ENCODE measurements at places on chromosomes 7 and 10. TPM values are rescaled to one million over a fixed set of nuclear protein-coding genes. Genes with fewer than 3 reads are reported as not detected.

The SMIM30 gene
- total RNA-seq: 30.7 TPM

The ACSL5 gene
- total RNA-seq: 54.5 TPM

The SP8 gene
- not detected for total RNA-seq

The PRSS37 gene
- total RNA-seq: not detected

The TRIM74 gene
- 1.8 TPM for total RNA-seq

The SEMA3D gene
- total RNA-seq: not detected

The DYNC1I1 gene
- total RNA-seq: not detected

The LEP gene
- not detected for total RNA-seq

The OR9A4 gene
- total RNA-seq: not detected

The GPR15LG gene
- not detected for total RNA-seq

The NEBL gene
- total RNA-seq: 0.17 TPM

The CDK14 gene
- 1.7 TPM for total RNA-seq

The KLF14 gene
- 0.09 TPM for total RNA-seq

The EGR2 gene
- total RNA-seq: 64.3 TPM

The TAS2R38 gene
- not detected for total RNA-seq

The RNF32 gene
- 4.2 TPM for total RNA-seq

The KCNIP2 gene
- total RNA-seq: 2.2 TPM

The FRA10AC1 gene
- 40.7 TPM for total RNA-seq

The SPDYE2 gene
- total RNA-seq: not detected

The FEZF1 gene
- total RNA-seq: not detected

The PLEKHS1 gene
- not detected for total RNA-seq

The SORBS1 gene
- total RNA-seq: 1.2 TPM

The SLC25A40 gene
- total RNA-seq: 53.1 TPM

The HABP2 gene
- total RNA-seq: not detected

The ARHGEF35 gene
- total RNA-seq: 7.4 TPM

The OIT3 gene
- not detected for total RNA-seq

The ATOH7 gene
- not detected for total RNA-seq

The MSMB gene
- total RNA-seq: not detected

The MICU1 gene
- 37.6 TPM for total RNA-seq

The PON1 gene
- total RNA-seq: 0.65 TPM

The OR2A42 gene
- not detected for total RNA-seq

The ASAH2 gene
- 3.9 TPM for total RNA-seq

The APBB1IP gene
- total RNA-seq: 44.1 TPM

The INMT gene
- 0.53 TPM for total RNA-seq

The SLC39A12 gene
- total RNA-seq: not detected

The CHCHD2 gene
- total RNA-seq: 437 TPM

The NUTM2A gene
- 0.35 TPM for total RNA-seq

The STARD3NL gene
- total RNA-seq: 26.7 TPM

The AP5Z1 gene
- total RNA-seq: 38.1 TPM

The DDX21 gene
- total RNA-seq: 138 TPM

The SCIN gene
- 0.10 TPM for total RNA-seq

The SIRT1 gene
- total RNA-seq: 46.6 TPM

The ANXA8L1 gene
- 0.51 TPM for total RNA-seq

The SLC26A3 gene
- not detected for total RNA-seq

The C1QL3 gene
- total RNA-seq: not detected

The CPEB3 gene
- total RNA-seq: 1.7 TPM

The C10orf90 gene
- not detected for total RNA-seq

The TEX47 gene
- not detected for total RNA-seq

The EPHB6 gene
- 13.6 TPM for total RNA-seq

The WDR86 gene
- 1.0 TPM for total RNA-seq

The CLDN4 gene
- total RNA-seq: 0.53 TPM

The EPHA1 gene
- 2.2 TPM for total RNA-seq

The ADRB1 gene
- not detected for total RNA-seq

The DEPP1 gene
- 1.4 TPM for total RNA-seq

The FGF8 gene
- total RNA-seq: 0.43 TPM

The HGF gene
- not detected for total RNA-seq

The ZNF488 gene
- total RNA-seq: 0.46 TPM

The MYH16 gene
- not detected for total RNA-seq

The SPACDR gene
- total RNA-seq: 5.6 TPM

Measured in activated T-cell treated with anti-CD3 and anti-CD28 coated beads, Interleukin-2, amount 50 U/mL, for 72 hours (primary cell).